Stimulated activated CD4-positive, alpha-beta T cell treated with anti-CD3 and anti-CD28 coated beads, Interleukin-1b, Interleukin-23, amount 100 ng/mL, for 1 hour (primary cell): ENCODE measurements at places on chromosomes 3 and 15.

- DNase-seq, result no peak
These were observed 60.2 kb downstream of the CORO2B start for GRCh38 chr15:68638953-68639515.

DNA sequence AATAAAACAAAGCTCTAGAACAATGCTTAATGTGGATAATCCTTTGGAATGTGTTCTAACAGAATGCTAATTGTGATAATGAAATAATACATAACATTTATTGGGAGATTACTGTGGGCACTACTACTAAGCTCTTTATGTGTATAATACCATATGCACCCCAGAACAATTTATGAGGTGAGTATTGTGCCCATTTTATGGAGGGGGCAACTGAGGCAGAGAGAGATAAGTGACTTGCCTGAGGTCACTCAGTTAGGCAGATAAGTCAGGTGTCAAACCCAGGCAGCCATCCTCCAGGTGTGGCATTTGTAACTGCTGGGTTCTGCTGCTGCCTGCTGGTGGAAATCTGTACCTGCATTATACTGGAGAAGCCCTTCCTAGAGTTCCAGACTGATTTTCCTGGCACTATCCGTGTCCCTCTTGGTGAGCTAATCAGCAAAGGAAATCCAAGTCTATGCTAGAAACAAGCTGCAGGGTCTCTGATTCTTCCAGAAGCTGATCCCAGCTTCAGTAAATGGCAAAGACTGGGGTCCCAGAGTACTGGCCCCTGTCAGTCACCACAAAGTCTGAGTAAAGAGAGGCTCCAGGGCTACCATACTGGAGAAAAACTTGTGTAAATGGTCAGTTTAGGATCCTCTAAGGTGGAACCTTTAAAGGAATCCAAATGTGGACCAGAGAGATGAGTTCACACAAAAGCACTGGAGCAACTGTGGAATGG, 22.6 kb upstream of the RBP1 start:
- DNase-seq, result no peak

- DNase-seq, result no peak
These were observed 123.2 kb downstream of the PLD1 start for GRCh38 chr3:171687064-171687463.

DNA sequence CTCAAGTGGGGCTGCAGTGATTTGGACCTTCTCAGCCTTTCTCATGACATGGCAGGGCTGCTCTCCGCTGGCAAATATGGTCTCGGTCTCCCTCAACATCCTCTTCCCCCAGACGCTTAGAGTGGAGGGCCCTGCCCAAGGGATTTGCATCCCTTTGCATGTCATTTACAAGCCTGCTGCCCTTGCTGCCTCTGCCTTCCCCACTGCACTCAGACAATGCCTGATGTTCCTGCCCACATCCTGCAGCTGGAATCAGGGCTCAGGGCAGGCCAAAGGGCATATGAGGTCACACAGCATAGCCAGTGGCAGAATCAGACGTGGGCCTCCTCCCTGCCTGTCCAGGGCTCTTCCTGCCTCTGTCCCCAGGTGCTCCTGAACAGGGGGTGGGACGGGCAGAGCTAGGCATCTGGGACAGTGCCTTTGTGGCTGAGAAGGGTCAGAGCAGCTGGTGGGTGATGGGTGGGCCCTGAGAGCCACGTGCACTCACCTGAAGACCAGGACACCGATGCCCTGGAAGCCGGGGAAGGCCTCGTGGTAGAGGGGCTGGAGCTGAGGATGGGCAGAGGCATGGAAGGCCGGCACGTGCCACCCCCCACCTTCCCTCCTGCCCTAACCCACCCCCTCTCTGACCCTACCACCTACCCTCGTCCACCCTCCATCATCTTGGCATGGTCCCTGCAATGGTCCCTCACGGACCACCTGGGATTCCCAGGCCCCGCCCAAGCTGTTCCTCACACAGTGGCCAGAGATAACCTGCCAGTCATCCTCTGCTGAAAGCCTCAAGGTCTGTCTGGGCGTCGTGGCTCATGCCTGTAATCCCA, 27.4 kb upstream of the GOLGA6C start:
- no peak for DNase-seq

DNA sequence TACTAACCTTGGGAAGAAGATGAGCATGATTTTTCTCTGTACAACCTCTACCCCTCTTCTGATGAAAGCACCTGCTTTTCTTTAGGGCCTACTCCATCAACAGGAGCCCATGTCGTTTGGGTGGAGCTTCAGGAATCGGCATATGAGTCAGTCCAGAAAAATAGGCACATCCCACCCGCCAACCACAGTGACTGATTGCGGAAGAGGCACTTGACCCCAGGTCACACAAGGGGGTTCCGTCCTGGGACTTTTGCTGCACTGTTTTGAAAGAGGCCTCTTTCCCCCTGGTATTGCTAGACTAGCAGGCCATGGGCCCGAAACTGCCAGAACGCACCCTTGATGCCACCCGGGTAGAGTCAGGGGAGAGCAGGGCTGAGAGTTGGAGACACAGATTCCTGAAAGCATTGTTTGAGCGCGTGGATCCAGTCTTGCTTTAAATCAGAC, 19.3 kb upstream of the NRROS start:
- no peak for DNase-seq

- DNase-seq, result no peak
These were observed 1.6 kb upstream of the ONECUT1 start for GRCh38 chr15:52791776-52792175.

GRCh38 chr3:49533786-49534519, 20.3 kb upstream of the BSN start:
- DNase-seq, result no peak

- DNase-seq, result no peak
These were observed 52.4 kb upstream of the GOLGA8J start for GRCh38 chr15:30030345-30030744.

DNA sequence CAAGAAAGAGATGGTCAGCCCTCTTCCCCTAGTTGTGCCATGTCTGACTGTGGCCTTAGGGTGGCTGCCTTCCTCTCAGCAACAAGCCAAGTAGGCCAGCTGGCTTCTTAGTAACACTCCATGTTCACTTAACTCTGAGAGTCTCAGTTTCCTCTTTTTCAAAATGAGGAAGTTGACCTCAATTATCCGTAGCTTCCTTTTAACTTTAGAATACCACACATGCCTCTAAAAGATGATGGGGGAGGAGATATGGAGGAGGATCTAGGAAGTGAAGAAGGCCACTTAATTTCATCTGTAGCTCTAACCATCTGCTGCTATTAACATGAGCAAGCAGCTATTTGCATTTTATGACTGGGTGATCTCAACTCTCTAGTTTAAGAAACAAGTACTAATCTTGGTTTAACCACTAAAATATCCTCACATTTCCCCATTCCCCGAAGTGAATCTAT, 32.9 kb downstream of the CD200R1L start:
- DNase-seq, result no peak

GRCh38 chr3:149180057-149180573, 41.5 kb downstream of the CP start:
- no peak for DNase-seq

- no peak for DNase-seq
These were observed 125.1 kb downstream of the SNRK start for GRCh38 chr3:43411429-43411828.

- DNase-seq, result no peak
These were observed 39.8 kb downstream of the CGGBP1 start for GRCh38 chr3:88019024-88019423.

DNA sequence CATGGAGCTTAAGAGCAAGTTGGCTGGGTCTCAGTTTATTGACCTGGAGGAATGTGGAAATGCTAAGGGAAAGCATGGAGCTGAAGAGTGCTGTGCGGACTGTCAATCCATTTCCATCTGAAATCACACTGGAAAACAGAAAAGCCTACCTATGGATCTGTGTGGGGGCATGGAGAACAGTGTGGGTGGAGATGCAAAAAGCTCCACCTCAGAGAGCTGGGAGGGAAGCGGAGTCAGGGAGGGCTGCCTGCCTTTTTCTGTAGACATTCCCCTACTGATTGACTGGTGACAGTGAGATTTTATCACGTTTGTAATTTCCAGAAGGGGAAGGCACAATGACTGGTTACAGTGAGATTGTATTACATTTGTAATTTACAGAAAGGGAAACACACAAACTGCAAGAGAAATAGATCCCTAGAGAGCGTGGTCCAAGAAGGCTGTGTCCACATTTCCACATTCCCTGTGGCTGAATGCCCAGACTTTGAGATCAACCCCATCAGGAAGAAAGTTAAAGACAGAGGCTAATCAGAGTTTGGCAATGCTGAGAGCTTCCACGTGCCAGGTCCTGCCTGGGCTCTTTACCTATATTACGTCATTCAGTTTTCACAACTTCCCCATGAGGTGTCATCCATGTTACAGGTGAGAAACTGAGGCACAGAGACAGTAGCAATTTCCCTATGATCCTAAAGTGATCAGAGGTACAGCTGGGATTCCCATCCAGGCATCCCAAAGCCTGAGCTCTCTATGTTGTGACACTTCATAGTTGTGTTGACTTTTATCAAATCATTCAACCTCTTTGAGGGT, 67.7 kb upstream of the NSMCE3 start:
- DNase-seq, result no peak

GRCh38 chr3:18188491-18188890, 236.6 kb downstream of the SATB1 start:
- DNase-seq, result no peak

DNA sequence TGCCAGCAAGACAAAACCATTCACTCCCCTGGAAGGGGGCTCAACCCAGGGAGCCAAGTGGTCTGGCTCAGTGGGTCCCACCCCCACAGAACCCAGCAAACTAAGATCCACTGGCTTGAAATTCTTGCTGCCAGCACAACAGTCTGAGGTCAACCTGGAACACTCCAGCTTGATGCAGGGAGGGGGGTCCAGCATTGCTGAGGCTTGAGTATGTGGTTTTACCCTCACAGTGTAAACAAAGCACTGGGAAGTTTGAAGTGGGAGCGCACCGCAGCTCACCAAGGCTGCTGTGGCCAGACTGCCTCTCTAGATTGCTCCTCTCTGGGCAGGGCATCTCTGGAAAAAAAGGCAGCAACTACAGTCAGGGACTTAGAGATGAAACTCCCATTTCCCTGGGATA, 81.7 kb downstream of the MSL2 start:
- DNase-seq, result no peak

GRCh38 chr3:94220426-94220825, 157.6 kb downstream of the NSUN3 start:
- no peak for DNase-seq

DNA sequence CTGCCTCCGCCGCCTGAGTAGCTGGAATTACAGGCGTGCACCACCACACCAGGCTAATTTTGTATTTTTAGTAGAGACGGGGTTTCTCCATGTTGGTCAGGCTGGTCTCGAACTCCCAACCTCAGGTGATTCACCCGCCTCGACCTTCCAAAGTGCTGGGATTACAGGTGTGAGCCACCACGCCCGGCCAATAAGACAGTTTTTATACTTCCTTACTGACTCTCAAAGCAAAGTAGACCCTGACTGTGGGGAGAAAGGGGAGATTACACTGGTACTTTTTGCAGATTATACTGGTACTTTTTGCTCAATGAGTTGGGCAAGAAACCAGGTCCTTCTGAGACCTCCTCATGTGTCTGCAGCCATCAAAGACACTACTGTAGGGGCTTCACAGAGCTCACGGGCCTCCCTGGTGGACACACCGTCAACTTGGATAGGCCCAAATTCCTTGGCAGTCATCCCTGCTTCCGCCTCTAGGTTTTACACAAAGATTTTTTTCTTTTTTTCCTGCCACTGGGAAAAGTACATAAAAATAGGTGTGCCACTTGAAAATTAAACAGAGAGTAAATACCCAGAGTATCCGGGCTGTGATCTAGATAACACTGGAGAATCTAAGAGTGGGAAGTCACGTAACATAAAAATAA, 143.3 kb upstream of the WNT5A start:
- no peak for DNase-seq

DNA sequence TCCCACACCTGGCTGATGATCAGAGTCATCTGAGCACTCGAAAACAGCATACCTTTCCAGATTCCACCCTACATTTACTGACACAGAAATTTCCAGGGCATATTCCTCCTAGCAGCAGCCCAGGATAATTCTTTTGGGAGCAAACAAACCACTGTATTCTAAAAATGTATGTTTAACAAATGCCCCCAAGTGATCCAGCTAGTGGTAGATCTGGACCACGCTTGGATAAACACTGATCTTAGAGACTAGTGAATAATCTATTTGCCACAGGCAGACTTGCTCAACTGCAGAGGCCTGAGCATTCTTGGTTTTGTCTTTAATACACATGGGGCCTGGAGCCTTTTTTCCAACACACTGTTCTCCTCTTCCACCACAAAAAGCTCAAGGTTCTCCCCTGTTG, 89.6 kb downstream of the TM4SF4 start:
- DNase-seq, result no peak

- no peak for DNase-seq
These were observed 16.0 kb upstream of the PCOLCE2 start for GRCh38 chr3:142904639-142905436.

DNA sequence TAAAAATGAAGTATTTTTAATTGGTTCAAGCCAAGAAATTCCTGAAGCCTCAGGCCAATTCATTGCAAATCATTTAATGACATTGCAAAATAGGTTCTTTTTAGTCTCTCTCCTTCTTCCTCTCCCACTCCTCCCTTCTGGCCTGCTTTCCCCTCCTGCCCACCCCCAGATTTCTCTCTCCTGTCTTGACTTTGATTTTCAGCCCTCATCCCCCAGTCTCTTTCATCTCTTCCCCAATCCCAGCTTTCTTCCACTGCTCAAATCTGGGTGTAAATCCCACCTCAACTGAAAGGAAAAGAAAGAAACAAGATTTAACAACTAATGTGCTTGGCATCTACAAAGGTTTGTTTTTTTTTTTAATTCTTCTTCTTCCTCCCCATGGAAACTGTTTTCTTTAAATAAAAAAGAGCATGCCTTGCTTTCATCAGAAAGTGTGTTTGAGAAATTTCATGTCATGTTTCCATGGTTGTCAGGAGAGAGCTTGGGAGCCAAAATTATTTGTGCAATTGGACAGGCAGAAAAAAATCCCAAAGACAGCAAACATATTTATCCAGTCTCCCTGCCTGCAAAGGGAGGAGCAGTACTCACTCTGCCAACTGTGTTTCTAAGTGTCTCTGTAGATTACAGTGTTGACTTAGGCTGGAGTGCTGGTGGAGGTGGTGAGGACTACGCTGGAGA, 50.4 kb downstream of the BOC start:
- DNase-seq, result no peak

- DNase-seq, result no peak
These were observed 80.2 kb downstream of the RAB11A start for GRCh38 chr15:65949491-65949890.

- DNase-seq, result no peak
These were observed 49.9 kb upstream of the PLSCR4 start for GRCh38 chr3:146300768-146301167.

DNA sequence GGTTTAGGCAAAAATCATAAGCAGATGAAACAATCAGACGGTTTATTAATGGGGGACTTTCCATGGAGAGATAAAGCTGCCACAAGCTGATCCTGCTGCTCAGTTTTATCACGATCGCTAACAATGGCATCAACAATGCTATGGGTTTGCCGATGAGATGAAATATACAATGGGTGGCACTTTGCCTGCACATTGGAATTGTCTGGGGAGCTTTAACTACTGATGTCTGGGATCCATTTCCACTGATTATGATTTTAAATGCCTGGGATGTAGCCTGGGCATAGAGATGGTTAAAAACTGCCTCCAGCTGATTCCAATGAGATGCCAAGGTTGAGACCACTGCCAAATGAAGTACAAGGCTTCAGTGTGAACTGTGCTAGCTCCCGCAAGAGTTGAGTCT, 30.8 kb downstream of the CRYGS start:
- no peak for DNase-seq

GRCh38 chr3:126151562-126152302, 28.7 kb downstream of the ALDH1L1 start:
- DNase-seq, result no peak

- no peak for DNase-seq
These were observed at the start of gene SYNM for GRCh38 chr15:99104788-99105513. SYNM (plus strand) TSS chr15:99105080; CDS start chr15:99105200, 120 bp downstream.

GRCh38 chr15:88727439-88727838, 75.8 kb upstream of the ACAN start:
- DNase-seq, result no peak
